ENCODE measurements at places on chromosomes 12 and 14.

- no peak for DNase-seq
Observed at GRCh38 chr12:47939009-47939601, 24.3 kb upstream of the TMEM106C start.

- DNase-seq: no peak
Observed at GRCh38 chr12:33376153-33376552, 63.5 kb downstream of the SYT10 start.

DNA sequence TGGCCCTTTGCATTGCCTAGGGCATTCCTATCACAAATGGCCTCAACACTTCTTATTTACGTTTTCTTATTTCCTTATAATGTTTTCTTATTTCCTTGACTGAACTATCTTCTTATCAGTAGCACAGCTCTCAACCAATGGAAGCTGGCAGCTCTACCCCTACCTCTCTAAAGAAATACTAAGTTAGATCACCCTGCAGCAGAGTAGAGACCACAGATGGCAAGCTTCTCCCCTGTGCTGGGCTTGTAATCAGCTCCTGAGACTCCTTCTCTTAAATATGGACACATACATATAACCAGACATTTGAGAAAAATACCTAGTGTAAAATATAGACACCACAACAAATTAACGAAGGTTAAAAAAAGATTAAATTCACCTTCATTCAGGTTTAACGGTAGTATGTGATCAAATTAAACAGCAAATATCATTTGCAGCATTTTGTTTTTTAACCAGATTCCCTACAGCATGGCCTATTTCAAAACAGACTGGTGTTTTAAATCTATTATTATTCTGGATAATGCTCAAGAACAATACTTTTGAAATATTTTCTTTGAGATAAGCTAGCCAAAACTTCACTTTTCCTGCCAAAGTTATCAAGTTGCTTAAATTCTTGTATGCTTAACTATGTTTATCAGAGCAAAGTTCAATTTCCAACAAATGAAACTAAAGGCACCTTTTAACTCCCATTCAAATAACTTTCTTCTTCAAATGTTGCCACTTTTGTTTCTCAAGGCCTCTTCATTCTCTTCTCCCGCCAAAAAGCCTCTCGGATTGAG lies 54.3 kb downstream of the SLC41A2 start:
- no peak for DNase-seq

- no peak for DNase-seq
Observed at GRCh38 chr12:81360916-81361315, 283.0 kb downstream of the ACSS3 start.

GRCh38 chr14:100076133-100076532 lies 10.9 kb downstream of the EVL start:
- DNase-seq: no peak

Measured in fibroblast of skin of right quadriceps (primary cell).